ENCODE measurements at places on chromosomes 3 and 15.

- DNase-seq: no peak
Measured at GRCh38 chr15:89087161-89087829, 961 bp upstream of the ABHD2 start.

- DNase-seq: no peak
Measured at GRCh38 chr3:159944781-159945180, 43.9 kb upstream of the IL12A start.

- DNase-seq: peak; percentile 38
Measured at GRCh38 chr3:139202226-139202958, 141.4 kb upstream of the MRPS22 start.

DNA sequence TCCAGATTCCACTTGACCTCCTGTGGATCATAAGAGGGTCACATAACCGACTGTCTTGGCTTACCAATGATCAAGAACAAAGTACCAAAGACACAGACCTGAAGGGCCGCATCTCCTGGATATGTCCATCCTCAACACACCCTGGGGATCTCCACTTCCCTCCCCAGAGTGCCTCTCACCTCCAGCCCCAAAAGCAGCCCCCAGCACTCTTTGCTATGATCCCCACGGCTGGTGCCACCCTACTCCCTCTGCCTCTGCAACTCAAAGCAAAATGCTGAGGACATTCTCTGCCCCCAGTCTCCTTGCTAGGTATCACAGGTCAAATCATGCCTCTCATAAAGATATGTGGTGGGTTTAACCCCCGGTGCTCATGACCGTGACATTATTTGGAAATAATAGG lies 32.7 kb downstream of the SLCO2A1 start:
- no peak for DNase-seq

DNA sequence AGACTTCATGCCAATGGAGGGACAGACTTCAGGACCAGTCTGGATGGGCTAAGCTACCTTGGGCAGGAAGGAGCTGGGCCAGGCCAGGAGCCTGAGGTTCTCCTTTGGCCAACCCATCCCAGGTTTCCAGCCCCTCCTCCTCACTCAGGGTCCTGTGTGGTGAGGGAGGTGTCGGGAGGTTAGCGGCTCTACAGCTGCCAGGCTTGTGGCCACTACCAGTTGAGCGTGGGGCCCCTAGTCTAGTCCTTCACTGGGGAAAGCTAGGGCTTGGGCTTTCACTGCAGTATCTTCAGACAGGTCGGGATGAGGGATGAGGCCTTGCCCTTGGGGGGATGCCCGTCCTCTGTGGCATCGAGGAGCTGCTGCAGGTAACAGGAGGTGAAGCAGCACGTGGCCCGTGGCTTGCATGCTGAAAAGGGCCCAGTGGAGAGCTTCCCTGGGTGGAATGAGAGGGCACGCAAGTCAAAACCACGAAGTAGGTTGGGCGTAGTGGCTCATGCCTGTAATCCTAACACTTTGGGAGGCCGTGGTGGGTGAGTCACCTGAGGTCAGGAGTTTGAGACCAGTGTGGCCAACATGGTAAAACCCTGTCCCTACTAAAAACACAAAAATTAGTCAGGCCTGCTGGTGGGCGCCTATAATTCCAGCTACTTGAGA lies 8.5 kb upstream of the FANCD2 start:
- no peak for DNase-seq

DNA sequence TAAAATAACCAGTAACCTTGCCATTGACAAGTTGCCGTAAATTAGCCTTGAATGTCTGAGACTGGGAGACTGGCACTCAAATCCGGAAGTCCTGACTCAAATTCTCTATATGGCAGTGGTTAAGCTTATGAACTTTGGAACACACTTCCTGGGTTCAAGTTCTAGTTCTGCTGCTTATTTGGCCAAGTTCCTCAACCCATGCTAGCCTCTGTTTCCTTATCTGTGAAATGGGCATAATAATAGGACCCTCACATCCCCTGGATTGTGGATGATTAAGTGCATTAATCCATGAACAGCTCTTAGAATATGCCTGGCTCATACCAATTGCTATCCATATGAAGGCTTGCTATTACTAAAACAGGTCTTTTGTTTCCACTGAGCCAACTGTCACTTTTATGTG lies 311.5 kb downstream of the EDEM1 start:
- no peak for DNase-seq

- DNase-seq: no peak
Measured at GRCh38 chr3:197746801-197747237, 2.9 kb upstream of the FYTTD1 start.

DNA sequence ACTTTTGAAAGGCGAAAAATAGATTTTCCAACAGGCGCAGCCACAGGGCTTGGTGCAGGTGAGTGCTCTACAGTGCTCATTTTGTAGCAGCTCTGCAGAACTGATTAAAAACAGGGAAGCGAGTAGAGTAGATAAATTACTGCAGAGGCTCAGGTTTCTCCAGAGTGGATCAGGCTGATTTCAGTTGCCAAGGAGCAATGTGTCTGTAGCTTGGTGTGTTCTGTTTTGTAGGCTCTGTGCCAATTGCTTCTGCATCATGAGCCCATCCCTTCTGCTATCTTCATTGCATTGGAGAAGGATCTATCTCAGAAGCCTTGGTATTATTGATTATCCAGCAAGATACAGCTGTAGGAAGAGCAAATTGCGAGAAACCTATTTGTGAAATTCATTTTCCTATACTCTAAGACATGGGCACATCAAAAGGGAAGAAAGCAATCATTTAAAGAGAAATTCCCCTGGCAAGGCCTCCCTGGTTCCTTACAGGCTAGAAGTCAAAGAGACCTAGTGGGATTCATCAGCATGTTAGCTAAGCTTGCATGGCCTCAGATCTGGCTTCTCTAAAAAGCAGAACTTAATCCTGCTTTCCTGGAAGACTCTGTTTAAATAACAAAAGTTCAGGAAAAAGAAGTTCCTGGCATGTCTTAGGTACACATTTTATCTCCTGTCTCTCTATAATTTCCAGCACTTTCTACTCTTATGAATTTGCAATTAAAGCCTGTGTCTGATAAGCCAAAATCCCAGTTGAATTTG lies 432.4 kb upstream of the ATP10A start:
- peak; percentile 95 for DNase-seq

DNA sequence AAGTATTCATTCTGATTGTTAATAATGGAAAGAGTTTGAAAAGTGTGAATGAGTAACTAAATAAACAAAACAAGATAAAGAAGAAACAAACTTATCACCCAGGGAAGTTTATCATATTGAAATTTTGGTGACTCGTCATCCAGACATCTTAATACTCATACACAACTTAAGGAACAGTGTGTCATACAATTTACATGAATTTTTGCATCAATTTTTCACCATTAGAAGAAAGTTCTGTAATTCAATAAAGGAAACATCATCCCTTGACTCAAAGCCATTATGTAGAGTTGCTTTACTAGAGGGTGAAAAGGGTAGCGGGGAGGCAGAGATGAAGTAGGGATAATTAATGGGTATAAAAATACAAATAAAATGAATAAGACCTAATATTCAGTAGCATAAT lies 536.2 kb downstream of the GRM7 start:
- no peak for DNase-seq
